Stimulated activated CD4-positive, alpha-beta T cell treated with anti-CD3 and anti-CD28 coated beads, Interleukin-1b, Interleukin-23, amount 100 ng/mL, for 1 hour (primary cell): ENCODE measurements at places on chromosomes 11 and 22.

DNA sequence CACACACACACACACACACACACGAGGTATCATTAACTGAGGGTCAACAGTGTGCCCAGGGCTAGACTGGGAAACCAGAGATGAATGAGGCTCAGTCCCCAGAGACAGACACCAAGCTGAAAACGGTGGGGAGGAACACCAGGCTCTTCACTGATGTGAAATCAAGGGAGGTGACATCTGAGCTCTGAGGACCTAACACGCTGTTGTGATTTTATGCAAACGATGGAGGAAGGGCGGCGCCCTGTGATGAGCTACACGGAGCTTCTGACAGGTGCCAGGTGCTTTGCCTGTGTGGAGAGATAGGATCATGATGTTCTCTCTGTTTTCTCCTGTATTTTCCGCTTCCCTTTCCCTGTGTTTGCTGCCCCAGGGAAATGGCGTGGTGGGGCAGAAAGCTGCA is 6.5 kb upstream of the CYB5R3 start:
- no peak for DNase-seq

DNA sequence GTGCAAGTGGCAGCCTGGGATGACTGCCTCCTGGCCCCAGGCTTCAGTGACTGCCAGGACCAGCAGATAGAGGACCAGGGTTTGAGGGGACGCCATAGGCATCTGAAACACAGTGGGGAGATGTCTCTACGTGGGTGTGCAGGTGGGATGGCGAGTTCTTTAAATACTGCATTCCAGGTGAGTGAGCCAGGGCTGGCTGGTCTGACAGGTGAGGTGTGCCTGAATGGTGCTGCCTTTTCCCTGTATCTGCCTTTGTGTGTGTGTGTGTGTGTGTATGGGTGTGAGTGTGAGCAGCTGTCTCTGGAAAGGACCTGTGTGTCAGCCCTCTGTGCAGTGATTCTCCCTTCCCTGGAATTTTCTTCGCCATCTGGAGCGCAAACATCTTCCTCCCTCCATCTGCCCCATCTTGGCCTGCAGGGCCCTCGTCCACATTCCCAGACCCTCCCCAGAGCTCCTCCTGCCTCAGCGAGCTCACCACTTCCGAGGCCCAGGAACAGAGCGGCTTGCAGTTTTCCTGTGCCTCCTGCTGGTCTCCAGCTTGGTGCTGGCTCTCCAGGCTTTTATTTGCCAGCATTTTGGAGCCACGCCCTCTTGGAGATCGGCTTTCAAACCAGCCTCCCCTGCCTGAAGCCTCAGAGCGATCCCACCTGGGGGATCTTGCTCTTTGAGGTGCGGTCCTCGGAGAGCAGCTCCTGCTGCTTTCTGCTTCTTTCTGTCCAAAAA is at the start of gene GPHA2:
Gene GPHA2, minus strand, starts transcription at position 535 of the 723 bp plus-strand sequence. Its CDS starts 433 bp downstream, at position 102.
- no peak for DNase-seq

GRCh38 chr11:75429902-75430713 is 2.9 kb downstream of the KLHL35 start:
- DNase-seq, result peak; percentile 24

DNA sequence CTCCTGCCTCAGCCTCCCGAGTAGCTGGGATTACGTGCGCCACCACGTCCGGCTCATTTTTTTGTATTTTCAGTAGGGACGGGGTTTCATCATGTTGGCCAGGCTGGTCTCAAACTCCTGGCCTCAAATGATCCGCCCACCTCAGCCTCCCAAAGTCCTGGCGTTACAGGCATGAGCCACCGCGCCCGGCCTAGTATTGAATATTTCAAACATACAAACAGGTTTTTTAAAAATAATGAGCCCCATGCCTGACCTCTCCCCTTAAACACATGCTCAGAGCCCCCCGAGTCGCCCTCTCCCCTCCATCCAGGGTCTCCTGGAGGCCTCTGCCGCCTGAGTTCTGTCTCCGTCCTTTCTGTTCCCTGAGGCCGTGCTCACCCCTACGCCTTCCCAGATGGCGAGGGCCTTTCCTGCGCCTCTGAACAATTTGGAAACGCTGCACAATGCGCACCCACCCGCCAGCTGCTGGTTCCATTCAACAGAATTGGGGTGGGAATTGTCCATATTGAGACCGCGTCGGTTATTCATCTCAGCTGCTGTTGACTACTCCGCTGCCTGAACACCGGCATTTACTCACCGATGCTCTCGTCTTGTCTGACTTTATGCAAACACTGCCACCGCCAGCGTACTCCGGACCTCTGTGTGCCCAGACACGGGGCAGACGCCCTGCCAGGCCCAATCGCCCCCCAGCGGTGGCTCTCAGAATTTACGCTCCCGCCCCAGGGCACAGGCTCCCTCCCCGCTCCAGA is 13.6 kb upstream of the RNH1 start:
- no peak for DNase-seq

GRCh38 chr11:70671083-70671482 is 272.8 kb downstream of the CTTN start:
- no peak for DNase-seq

DNA sequence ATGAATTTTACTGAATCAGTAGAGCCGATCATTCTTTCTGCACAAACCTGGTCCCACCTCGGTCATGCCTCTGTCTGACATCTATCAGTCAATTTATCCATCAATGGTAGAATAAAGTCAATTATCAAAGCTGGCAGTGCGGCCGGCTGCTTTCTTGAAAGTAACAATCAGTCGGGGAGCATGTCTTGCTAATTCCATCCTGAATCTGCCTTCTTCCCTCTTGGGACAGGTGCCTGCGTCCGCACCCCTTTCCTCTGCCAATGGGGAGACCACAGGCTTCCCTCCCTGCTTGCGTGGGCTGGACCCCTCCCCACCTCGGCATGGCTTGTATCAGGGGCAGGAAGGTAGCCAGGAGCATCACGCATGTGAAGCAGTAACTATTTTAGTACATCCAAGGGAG is 962.9 kb downstream of the BRD1 start:
- DNase-seq, result no peak

GRCh38 chr11:96237766-96238266 is 105.2 kb downstream of the MAML2 start:
- DNase-seq, result no peak

DNA sequence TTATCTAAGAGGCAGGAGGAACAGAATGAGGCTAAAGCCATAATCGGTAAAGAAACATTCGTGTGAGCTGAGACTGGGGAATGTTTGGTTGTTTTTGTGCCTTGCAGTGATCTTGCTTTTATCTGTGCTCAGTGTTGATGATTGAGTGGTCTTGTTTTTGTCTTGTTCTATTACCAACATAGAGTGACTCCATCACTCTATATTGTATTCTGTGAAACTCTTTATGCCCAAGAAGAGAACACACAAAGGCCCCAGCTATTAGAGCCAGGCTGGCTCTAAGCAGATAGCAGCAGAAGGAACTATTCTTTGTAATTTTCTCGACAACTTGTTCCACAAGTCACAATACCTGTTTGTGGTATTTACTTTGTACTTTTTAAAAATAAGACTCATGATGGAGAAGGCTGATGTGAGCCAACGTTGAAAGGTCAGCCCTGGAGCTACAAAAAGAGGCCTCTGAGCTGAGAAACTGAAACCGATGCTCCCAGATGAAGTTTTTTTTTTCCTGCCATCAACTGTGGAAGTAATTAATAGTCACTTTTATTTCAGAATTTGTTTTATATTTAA is 68.4 kb downstream of the LARGE1 start:
- no peak for DNase-seq

DNA sequence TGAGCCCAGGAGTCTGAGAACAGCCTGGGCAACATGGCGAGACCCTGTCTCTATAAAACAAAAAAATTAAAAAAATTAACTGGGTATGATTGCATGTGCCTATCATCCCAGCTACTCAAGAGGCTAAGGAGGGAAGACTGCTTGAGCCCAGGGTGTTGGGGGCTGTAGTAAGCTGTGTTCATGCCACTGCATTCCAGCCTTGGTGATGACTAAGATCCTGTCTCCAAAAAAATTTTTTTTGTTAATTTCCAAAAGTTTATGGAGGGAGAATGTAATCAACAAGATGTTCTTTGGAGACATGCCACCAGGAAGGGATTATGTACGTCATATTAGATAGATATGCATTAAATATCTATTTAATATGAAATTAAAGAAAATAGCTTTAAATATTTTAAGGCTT is 267.5 kb downstream of the SBF2 start:
- DNase-seq, result no peak
